ENCODE measurements at places on chromosomes 13 and 19.

GRCh38 chr13:27211771-27212364 lies 39.5 kb upstream of the RPL21 start:
- no peak for DNase-seq

DNA sequence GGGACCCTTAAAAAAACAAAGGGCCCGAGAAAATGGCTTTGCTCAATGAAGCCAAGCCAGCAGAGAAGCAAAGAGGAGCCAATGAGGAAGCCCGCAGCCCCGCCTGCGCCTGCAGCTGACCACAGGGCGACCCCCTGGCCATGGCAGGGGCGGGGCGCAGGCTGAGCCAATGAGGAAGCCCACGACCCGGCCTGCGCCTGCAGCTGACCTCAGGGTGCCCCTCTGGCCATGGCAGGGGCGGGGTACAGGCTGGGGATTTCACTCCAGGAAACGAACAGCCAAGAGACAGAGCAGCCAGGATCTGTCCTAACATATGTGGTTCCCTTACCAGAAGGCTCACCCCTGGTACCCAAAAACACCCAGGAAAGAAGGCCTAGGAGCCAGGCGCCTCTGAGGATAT lies 101.4 kb downstream of the STK24 start:
- no peak for DNase-seq

DNA sequence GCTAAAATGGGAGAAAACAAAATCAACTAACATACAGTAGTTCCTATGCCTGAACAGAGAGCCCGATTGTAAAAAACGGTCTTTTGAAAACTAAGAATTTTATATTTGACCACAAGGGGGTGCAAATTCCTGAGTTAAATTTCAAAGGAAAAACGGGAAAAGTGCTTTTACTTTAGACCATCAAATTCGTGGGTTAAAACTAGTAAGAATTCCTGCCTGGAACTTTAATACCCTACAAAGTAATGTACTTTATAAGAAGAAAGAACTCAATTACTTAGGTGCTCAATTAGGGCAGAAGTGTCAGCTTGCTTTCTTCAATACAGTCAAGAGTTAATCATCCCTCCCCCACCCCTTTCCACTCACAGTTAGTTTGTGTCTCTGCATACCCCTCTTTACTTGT lies 69.8 kb downstream of the KCNRG start:
- no peak for DNase-seq

DNA sequence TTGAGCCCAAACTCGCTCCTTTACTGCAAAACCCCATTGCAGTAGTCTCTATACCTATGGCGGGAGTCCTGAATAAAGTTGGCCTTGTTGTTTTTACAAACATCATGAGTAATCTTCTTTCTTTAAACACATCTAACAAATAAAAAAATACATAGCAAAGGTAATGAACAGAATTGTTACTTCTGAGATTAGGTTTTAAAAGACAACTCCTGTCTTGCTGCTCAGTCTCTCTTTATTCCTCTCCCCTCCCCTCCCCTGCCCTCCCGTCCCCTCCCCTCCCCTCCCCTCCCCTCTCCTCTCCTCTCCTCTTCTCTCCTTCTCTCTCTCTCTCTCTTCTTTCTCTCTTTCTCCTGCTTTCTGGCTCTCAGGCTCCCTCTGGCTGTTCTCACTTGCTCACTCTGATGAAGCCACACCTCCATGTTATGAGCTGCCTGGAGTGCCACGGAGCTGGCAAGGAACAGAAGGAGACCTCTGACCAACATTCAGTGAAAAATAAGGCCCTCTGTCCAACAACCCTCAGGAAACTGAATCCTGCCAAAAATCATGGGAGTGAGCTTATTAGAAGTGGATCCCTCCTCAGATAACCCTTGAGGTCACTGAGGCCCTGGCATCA lies 300.7 kb upstream of the MIR17HG start:
- DNase-seq, result no peak

- no peak for DNase-seq
Measured at GRCh38 chr13:59793107-59793506, 370.6 kb downstream of the DIAPH3 start.

DNA sequence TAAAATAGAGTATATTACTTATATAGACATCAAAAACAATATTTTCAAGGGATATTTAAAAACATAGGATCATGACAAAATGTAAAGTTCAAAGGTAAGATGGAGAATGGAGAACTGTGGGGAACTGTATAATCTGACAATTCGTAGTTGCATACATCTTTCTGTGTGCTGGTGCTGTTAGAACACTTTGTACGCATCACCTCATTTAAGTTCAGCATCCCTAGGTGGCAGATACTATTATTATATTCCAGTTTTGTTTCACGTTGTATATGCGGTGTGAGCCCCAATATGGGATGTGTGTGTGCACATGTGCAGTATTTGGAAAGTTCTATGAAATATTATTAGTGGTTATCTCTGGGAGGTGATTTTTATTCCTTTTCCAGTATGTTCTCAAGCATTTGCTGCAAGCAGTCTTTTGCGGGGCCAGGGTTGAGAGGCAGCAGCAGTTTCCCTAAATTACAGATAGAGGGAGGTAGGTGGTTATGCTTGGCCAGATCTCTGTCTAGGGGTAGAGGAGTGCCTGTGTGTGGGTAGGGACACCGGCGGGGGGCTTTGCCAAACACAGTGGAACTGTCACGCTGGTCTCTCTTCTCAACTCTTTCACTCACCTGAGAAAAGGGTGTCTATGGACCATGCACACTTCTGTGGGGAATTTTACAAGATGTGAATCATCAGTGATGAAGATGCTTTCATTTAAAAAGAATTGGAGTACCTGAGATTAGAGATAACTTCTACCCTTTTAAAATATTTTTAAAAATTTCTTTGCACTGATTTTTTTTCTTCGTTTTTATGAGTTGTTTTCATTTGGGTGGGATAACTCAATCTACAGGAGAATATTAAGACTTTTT lies 55.6 kb upstream of the ALOX5AP start:
- DNase-seq, result no peak

DNA sequence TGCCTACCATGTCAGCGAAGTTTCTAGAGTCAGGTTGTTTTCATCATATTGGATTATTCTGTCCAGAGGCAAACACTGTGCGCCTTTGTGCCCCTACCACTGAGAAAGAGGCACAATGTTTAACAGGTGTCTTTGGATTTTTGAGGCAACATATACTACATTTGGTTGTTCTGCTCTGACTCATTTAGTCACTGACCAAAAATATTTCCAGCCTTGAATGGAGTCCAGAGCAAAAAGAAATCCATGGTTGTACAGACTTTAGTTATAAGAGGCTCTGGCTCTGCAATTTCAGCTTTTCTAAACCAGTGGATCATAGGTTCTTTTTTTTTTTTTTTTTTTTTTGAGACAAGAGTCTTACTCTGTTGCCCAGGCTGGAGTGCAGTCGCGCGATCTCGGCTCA lies 35.7 kb downstream of the LACC1 start:
- no peak for DNase-seq

DNA sequence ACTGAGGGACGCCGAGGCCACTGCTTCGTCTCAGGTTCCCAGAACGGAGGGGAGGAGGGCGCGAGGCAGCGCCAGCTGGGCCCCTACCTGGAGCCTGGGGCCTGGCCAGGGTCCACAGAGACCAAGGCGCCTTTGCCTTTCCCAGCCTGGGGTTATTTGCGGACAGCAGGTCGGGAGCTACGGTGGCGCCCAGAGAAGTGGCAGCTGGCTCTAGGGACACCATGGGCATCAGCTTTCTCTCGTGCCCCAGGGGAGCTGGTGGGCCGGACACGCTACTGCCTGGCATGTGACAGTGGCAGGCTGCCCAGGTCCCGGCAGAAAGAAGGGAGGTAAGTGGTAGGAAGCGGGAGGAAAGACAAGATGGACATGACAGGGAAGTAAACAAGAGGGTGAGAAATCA lies 19.0 kb downstream of the AKT2 start:
- DNase-seq, result peak; percentile 91

All from NCI-H2029 (cell line).